ENCODE measurements at places on chromosomes 4 and X.

DNA sequence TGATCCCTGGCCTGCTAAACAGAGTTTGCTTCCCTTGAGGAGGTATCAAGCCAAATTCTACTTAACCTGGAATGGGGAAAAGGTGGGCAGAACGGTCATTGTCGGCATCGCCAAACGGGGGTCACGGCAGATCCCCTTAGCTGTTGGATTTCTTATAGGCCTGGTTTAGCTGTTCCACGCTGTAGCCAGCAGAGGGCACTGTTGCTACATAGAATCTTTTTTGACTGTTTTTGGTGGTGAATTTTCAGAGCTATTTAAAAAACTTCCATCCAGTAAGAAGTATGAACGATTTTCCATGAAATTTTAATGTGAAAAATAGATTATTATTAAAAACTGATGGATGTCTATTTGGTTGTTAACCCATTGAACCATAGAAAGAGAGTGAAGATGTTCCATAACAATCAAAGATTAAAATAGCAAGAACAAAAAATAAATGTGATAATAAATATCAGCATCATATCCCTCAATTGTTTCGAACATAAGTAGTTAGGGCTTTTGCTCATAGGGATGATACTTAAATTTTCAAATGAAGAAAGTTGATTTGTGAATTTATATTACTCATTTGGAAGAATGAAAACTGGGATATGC is 56.6 kb downstream of the LINC00632 start:
- no peak for DNase-seq

DNA sequence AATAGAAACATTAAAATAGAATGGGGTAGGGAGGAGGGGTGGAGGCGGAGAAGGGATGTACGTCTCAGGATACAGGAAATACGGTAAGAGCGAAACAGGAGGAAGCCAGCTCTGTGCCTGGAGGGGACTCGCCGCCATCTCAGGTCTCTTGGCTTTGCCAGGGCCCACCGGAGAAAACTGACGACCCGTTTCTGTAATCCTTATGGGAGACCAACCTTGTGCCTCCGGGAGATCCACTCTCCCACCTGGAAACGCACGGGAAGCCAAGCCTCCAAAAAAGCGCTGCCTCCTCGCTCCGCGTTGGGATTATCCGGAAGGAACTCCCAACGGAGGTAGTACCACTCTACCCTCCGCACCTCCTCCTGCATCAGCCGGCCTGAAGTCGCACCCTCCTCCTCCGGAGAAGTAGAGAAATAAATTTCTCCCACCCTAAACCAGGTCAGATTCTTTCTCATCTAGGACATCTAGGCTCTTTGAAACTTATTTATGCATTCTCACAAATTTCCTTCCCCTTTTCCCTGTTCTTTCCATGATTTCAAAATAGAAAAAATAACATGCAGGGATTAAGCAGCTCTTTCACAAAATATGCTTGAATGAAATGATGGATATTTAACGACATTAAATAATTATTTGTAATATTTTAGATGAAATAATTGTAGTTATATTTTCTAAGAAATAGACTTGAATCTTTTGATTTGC is at the start of gene NBDY:
Gene NBDY (plus strand): TSS at position 92 of the 699 bp plus-strand sequence. CDS start 111 bp downstream, at position 203.
- peak; percentile 6 for DNase-seq

- no peak for DNase-seq
Observed at GRCh38 chr4:124189545-124189944, 523.0 kb downstream of the ANKRD50 start.

DNA sequence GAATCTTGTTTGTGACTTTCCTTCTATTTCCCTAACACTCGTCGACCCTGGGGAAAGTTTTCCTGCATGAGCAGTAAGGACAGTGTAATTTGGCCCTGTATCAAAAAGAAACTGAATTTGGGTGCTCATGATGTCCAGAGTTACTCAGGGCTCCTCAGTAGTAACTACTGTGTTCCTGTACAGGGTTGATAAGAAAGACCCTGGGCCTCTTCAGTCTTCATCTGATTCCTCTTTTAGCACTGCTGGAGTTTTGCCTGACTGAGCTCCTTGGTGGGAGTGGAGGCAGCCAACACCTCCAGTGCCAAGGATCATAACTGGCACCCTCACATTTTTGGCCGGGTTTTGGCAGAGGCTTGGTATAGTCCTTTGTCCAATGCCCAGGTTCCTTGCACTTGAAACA is 7.1 kb upstream of the AREG start:
- DNase-seq = no peak

GRCh38 chrX:115459883-115460880 is 100.8 kb upstream of the PLS3 start:
- no peak for DNase-seq

DNA sequence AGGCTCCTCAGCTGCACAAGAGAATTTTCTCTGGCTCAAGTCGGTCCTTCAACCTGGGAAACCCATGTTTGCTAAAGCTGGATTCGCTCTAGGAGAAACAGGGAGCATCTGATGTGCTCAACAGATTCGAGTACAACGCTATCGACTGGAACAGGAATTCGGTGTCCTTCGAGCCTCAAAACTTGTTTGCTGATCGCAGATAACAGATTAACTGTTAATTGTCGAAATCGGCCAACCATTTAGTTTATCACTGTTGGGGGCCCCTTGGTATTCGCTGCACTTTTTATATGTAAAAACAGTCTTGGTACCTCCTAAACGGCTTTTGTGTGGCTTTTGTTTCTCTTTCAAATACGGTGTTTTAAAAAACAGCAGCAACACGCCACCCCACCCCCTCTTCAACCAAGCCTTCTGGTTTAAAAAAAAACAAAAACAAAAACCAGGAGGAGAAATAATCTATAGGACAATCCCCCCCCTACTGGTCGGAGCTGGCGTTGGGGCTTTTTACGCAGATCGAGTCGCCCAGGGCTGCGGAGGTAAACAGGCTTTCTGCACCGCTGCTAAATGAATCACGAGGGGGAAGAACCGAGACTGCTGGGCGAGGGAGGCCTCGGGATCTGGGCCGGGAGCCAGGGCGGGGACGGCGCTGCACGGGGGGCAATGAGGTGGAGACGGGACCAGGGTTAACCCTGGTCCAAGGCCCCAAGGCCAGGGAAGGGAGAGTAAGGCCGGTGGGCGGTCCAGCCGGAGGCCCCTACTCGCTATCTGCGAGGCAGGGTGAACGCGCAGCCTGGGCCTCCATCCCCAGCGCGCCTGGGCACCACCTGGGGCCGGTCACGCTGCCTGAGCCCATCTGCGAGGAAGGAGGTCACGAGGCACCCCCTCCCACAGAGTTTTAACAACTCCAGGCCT is 71.7 kb upstream of the BCOR start:
- no peak for DNase-seq

- DNase-seq = no peak
Observed at GRCh38 chr4:2286904-2287593, 25.1 kb upstream of the MXD4 start.

GRCh38 chrX:18973527-18974192 is 10.3 kb downstream of the PHKA2 start:
- DNase-seq = no peak

GRCh38 chr4:188658958-188659522 is 519.8 kb downstream of the TRIML1 start:
- DNase-seq = no peak

- DNase-seq = no peak
Observed at GRCh38 chrX:77731821-77732419, 54.1 kb downstream of the ATRX start.

DNA sequence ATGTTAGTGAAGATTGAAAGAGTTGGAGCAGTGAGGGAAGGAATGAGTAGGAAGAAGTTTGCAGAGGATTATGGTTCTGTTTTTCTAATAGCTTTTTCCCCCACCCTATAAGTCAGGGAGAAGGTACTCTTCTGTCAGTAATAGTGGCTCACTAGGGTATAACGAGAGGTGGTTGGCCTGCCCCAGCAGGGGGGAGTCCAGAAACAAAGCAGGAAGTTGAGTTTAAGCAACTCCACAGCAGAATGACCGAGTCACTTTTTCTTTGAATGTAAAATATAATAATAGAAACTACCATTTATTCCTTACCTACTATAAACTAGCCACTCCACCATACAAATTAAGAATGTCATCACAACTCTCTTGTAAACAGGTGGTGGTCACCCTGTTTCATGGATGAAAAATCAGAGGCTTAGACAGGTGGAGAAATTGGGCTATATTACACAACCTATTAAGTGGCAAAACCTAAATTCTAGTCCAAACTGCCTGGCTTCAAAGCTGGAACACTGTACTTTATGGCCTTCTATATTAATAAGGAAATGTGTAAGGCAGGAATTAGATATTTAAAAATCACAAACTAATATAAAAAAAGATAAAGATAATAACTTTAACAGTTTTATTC is 21.9 kb downstream of the AP1AR start:
- no peak for DNase-seq

GRCh38 chr4:18020671-18021469 is 685 bp downstream of the LCORL start:
- DNase-seq = peak; percentile 6
